GM13976 (cell line): ENCODE measurements at places on chromosomes 3 and 15.

DNA sequence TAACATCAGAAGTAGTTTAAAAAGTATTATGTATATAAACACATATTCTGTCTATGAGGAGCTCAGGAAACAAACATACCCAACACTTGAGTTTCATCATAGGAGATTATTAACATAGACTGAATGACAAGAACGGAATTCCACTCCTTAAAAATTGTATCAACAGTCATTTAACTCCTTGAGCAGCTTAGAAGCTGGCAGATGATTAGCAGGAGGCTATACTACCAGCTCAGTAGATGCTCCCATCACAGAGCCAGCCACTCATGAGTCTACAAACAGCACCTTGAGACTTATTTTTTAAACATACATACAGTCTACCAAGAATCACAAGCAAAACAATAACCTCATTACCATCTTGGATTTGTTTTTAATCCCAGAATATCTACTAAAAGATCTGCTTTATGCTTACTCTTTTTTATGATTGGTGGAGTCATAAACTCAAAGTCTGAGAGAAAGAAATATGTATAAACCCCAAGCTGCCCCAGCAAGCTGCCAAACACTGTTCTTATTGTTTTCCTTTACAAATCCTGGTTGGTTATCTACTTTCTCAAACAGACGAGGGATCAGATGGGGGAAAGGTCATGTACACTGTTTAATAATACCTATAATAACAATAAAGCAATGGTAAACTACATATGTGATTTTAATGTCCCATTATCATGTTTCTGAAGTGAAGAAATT lies 59.5 kb downstream of the CBLB start:
- no peak for DNase-seq

DNA sequence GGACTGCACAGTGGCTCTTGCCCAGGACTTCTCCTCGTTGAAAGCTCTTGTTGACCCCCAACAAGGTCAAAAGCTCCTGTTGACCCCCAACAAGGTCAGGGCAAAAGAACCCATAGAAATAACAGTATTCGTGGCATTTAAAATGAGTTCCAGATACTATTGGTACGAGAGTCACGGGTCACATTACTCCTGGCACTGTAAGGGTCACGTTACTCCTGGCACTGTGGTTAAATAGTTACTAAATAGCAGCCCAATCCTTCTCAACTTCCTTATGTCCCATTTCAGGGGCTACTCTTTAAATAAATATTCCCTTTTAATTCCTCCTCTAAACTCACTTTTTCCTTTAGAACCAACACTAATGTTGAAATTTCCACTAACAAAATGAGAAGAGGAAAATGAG lies 18.2 kb upstream of the ADCY5 start:
- DNase-seq = no peak

DNA sequence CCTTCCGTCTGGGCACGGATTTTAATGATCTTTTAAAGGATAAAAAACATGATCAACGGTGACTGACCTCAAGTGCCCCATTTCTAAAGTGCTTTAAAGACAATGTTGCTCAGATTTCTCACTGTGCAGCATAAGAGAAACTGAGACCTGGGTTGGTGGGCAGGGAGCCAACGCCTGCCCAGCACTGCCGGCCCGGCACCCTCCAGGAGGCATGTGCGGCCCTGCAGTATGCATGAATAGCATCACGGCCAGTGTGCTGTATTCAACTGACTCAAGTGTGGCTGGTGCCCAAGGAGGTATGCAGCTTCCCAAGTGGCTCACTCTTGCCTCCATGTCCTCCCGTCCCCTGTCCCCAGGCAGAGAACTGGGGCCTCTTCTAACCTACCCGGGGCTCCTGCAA lies 30.3 kb downstream of the SEC61A1 start:
- DNase-seq = no peak

DNA sequence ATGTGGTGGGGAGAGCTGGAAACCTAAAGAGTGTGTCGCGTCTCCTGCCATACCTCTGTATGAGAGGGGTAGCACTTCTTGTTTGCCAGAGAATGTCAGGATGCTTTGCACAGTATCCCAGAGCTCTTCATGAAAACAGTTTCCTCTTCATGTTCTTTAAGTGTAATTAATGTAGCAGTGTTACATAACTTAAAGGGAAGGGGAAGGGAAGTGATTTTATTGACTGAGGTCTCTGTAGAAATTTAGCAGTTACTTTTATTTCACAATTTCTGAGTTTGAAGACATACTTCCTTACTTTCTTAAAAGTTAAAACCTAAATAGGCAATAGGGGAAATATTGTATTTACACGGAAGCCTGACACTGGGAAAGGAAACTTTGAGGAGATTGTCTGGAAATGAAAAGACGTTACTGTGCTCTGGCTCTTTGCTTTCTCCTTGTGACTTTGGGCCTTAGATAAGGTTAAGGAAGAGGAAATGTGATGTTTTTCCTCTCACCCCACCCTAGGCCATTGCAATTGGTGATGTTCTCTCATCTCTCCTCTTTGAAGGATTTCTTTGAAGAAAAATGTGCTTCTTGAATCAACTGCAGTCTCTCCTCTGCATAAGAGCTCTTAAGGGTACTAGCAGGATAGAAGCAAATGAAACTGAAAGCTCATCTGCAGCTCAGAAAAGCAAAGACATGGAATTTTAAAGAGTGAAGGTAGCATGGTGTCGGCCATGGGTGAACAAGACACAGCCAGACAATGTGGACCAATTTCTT lies 6.0 kb downstream of the NXPE3 start:
- no peak for DNase-seq

GRCh38 chr3:103794656-103795055 lies 1359.8 kb downstream of the ZPLD1 start:
- no peak for DNase-seq
